Stimulated activated CD4-positive, alpha-beta T cell treated with anti-CD3 and anti-CD28 coated beads, Interleukin-12 subunit alpha, Interleukin-12 subunit beta, amount 100 ng/mL, for 24 hours (primary cell): ENCODE measurements at places on chromosomes 1 and 21.

DNA sequence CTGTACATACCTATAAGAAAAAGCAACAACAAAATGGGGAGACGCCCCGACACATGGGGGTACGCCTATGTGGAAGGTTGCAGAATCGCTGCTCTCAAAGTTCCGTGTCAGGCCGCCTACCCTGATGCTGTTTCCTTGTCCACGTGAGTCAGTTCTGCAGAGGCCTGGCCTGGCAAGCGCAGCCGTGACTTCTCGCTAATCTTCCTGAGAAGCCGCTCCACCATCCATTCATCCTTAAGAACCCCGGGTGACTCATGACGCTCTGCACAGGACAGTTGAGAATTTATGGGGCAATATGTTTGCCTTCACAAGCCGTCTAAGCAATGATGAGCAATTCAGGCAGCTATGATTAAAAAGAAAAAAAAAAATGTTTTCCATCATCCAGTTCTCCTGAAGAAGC is 122.3 kb upstream of the TMPRSS2 start:
- DNase-seq = no peak

- no peak for DNase-seq
Observed at GRCh38 chr1:114509596-114510273, 1.3 kb downstream of the TRIM33 start.

GRCh38 chr1:85494074-85494903 is 29.3 kb upstream of the DDAH1 start:
- DNase-seq = no peak

DNA sequence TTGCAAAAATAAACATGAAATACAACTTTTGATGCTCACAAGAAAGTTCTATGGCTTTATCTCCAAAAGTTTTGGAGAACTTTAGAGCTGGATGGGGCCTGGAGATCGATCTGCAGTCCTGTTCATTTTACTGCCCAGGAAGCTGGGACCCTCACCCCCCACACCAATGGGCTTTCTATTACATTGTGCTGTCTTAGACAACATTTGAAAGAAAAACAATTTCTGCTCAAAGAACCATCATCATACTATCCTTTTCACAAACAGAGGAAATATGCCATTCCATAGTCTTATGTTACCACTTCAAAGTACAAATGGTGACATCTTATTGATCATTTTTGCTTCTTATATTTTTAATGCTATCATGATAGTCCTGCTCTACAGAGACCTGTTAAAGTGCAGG is 2.0 kb upstream of the HNRNPU start:
- no peak for DNase-seq

- no peak for DNase-seq
Observed at GRCh38 chr21:44304877-44305293, 5.0 kb downstream of the PFKL start.
